ENCODE measurements at places on chromosomes 4 and X.

DNA sequence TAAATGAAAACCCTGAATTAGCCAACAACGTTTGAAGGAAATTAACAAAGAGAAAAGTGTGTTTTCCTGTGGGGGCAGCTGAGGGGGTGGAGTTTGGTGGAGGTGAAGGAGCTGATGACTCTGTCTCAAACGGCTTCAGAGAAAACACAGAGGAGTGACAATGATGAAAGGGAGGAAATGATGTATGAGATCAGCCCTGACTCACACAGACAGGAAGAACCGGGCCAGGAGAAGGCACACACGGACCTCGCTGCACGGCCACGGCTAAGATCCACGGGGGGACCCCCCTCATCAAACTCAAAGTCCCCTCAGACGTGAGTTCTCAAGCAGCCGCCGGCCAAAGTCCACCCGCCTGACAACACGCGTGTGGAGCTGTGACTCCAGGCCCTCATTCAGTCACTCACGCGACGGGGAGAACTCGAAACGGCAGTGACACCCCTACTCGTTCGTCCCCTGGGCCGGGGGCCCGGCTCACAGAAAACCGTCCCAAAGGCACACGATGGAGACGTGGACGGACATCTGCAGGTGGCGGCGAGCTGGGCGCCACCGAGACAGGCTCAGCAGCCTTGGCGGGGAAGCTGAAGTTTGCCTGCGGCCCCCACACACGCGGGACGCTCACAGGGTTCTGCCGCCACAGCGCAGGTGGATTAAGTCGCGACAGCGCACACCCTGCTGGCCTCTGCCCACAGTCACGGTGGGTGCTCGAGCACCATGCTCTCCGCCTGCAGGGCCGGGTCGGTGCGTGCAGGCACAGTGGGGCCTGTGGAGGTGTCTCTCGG lies 28.8 kb downstream of the PPP2R3B start:
- DNase-seq = no peak

DNA sequence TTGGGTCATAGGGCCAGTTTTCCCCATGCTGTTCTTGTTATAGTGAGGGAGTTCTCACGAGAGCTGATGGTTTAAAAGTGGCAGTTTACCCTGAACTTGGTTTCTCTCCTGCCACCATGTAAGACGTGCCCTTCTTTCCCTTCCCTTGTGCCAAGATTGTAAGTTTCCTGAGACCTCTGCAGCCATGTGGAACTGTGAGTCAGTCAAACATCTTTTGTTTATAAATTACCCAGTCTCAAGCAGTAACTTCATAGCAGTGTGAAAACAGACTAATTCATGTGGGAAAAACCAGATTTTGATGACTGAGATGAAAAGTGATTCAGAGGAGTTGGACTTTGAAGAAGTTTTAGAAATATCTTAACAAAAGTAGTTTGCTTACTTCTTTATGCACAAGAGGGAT lies 101.4 kb downstream of the ARHGAP10 start:
- no peak for DNase-seq

GRCh38 chrX:9390693-9391368 lies 74.0 kb upstream of the TBL1X start:
- no peak for DNase-seq

- DNase-seq = no peak
These were observed 88.6 kb downstream of the MAML3 start for GRCh38 chr4:140065393-140065792.

GRCh38 chrX:69264158-69264581 lies 98.9 kb upstream of the PJA1 start:
- DNase-seq = peak; percentile 90

DNA sequence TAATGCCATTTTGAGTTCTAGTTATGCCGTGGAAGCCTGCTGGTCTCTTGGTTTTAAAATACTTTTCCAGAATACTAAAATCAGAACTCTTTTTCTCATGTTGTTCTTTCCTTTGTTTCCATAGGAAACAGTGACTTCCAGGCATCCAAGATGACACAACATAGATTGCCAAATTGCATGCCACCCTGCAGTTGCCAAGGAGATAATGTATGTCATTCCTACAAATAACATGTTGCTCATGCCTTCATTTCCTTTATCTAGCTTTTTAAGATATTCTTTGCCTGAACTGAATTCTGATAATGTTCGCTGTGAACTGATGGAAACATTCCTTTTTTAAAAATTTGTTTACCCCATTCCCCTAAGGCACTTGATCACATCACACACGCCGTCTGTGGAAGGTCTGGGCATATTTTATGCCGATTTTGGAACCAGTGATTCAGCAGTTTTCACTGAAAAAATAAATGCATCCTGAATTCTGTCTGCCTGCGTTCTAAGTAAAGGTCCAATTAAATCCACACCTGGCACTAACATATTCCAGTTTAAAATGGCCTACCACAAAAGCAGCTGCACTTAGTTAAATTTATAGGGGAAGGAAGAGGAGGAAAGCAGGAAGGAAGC lies 38.0 kb upstream of the COX7B2 start:
- no peak for DNase-seq

- no peak for DNase-seq
These were observed 70.4 kb downstream of the OR13H1 start for GRCh38 chrX:131614241-131614640.

GRCh38 chrX:87895421-87895820 lies 377.8 kb downstream of the KLHL4 start:
- no peak for DNase-seq

GRCh38 chrX:67545893-67546495 lies 2.2 kb downstream of the AR start:
- peak; percentile 26 for DNase-seq

GRCh38 chr4:183906739-183907651 lies 1.9 kb downstream of the STOX2 start:
- DNase-seq = peak; percentile 74

- DNase-seq = no peak
These were observed 97.7 kb downstream of the GATB start for GRCh38 chr4:151663109-151663508.

DNA sequence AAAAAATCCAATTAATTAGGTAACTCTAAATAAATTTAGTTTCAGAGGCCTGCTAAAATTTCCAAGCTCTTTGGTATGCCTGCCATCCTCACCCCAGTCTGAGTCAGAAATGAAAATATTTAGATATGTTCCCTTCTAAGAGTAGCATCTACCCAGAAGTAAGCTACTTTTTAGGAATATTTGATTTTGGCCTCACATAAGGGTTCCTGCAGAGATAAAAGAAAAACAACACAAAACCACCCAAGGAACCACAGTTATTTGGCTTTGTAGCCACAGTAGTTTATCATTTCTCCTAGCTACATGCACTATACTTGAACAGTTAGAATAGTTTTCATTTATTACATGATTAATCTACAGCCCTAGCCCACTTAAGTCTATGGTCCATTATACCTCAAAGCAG lies 192.6 kb upstream of the FAM241A start:
- DNase-seq = no peak

- DNase-seq = peak; percentile 74
These were observed 30.4 kb downstream of the ELF4 start for GRCh38 chrX:130079824-130080406.

DNA sequence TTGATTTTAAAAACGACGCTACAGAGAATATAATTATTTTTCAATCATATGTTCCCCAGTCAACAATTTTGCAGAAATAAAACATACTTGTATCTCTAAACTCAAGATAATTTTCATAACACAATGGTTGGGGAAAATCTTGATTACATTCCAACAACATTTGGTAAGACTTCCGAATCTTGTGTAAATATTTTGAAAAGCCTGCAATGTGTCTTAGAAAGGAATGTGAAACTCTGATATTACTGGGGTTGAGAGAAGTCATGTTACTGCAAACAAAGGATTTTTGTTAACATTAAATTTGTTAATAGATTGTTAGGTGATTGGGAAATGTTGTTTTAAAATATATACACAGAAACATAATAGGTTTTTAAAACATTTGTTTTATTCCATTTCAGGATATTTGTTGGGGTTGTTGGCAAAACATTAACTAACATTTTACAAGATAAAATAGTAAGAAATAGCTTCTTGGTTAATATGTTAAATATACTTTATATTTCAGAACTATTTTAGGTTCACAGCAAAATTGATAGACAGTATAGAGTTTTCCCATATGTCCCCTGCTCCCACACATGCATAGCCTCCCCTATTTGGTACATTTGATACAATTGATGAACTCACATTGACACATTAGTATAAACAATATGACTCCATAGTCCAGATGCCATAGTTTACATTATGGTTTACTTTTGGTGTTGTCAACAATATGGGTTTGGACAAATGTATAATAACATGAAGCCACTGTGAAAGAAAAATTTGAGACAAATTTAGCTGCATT lies 218.6 kb upstream of the FAM47A start:
- DNase-seq = no peak

- DNase-seq = peak; percentile 59
These were observed 30.2 kb downstream of the OFD1 start for GRCh38 chrX:13764765-13765164.

GRCh38 chrX:129721414-129721813 lies 17.4 kb upstream of the XPNPEP2 start:
- no peak for DNase-seq

GRCh38 chr4:94127707-94128328 lies 79.8 kb upstream of the SMARCAD1 start:
- peak; percentile 74 for DNase-seq

DNA sequence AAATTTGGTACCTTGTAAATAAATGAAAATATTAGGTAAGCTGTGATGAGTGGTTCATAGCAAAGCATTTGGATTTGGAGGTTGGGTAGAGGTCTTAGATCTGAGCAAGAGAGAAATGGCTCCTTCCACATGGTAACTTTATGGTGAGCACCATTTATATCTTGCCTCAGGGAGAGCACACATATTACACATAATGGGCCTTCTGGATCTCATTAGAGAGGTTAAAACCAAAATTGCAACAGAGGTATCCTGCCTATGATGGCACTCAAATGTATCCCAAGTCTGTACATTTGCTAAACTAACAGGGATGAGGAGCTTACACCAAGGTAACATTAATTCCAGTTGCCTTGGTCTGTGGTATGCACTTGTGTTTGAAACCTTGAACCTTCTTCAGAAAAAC lies 87.1 kb upstream of the PUDP start:
- DNase-seq = no peak

GRCh38 chr4:144667500-144667899 lies 21.5 kb downstream of the HHIP start:
- DNase-seq = no peak

- DNase-seq = no peak
These were observed 38.0 kb upstream of the IGFBP7 start for GRCh38 chr4:57148177-57148576.

GRCh38 chrX:69603566-69604194 lies 12.2 kb upstream of the EDA start:
- DNase-seq = peak; percentile 71
